Esophagus squamous epithelium (tissue), 5 donors: ENCODE measurements at places on chromosomes 5 and 9. TPM values are rescaled to one million over a fixed set of nuclear protein-coding genes. Genes with fewer than 3 reads are reported as not detected.

The NPR3 gene
- total RNA-seq = 7.9 TPM

The AQP7 gene
- not detected for total RNA-seq

The ZNF483 gene
- 1.2 TPM for total RNA-seq

The NDOR1 gene
- 6.4 TPM for total RNA-seq

The SLC25A2 gene
- 2.2 TPM for total RNA-seq

The LTC4S gene
- not detected for total RNA-seq

The ZNF608 gene
- total RNA-seq = 5.8 TPM
